ENCODE measurements at places on chromosomes 12 and 14.

GRCh38 chr12:66775871-66776270 is 97.0 kb upstream of the GRIP1 start:
- no peak for DNase-seq

DNA sequence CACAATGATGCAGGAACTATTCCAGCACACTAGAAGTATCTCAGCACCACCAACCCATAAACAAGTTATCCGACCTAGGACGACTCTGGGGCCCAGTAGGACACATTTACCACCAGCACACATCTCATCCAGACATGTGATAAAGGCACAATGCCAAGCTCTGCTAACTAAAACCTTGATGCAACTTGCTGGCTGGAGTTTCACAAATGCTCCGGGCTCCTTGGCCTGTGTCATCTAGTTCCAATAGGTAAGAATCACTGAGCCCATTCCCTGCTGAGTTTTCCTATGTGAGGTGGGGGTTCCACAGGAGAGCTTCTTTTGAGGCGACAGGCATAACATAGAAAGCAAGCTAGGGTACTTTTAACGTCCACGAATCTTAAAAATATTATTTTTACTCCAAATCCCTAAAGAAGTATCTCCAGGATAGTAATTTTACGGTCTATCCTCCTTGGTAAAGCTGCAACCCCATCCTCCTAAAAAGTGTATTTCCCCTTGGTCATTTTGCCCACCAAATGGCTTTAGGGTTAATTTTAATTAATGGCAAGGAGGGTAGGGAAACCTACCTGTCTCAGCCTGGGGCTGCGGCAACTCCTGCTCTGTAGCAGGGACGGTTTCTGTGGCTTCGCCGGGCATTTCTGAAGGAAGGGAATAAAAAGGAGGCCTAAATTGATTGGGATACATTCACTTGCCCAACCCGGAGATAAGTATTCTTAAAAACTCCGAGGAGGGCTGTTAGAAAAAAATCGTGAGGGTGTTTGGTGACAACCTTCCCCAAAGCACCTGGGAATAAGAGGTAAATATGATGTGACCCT is 1.0 kb downstream of the NACA start:
- DNase-seq: peak; percentile 71

GRCh38 chr14:88554457-88555286 is at the start of gene PTPN21:
Gene PTPN21, minus strand, starts transcription at chr14:88555007. Its CDS starts 4,590 bp downstream, at chr14:88550417.
- peak; percentile 48 for DNase-seq

DNA sequence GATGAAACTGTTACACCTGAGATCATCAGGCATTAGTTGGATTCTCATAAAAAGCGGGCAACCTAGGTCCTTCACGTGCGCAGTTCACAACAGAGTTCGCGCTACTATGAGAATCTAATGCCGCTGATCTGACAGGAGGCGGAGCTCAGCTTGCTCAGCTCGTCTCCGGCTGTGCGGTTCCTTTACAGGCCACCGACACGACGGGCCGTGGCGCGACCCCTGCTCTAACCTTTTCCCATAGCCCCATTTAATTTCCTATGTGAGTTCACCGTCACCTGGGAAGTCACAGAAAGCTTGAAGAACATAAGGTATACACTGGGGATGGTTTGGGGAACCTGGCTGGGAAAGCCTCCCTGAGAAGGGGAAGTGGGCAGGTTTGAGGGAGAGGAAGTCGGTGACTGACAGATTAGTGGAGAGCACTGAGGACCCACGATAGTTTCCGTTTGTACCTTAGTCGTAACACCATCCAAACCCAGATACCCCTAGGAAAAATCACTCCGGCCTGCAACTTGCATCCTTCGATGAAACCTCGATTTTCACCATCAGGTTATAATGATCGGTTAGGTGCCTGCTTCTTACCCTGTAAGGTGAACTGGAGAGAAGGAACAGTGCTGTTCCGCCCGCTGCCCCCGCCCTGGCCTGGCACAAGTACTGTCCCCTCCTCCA is 2.8 kb upstream of the AAAS start:
- no peak for DNase-seq

GRCh38 chr12:29734305-29734704 is 49.4 kb downstream of the TMTC1 start:
- no peak for DNase-seq

GRCh38 chr12:6340745-6341416 is 995 bp downstream of the TNFRSF1A start:
- DNase-seq: no peak

- peak; percentile 24 for DNase-seq
These were observed 43.9 kb upstream of the FBRSL1 start for GRCh38 chr12:132445884-132446632.

GRCh38 chr12:16246264-16246663 is 31.2 kb downstream of the SLC15A5 start:
- DNase-seq: no peak

DNA sequence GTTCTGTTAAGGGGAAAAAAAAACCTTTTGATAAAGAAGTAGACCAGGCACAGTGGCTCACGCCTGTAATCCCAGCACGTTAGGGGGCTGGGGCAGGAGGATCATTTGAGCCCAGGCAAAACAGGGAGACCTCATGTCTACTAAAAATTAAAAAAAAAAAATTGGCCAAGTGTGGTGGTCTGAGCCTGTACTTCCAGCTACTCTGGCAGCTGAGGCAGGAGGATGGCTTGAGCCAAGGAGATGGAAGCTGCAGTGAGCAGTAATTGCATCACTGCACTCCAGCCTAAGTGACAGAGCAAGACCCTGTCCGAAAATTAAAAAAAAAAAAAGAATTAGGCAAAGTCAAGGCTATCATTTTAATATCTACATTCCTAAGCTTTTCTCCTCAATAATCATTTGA is 124.8 kb upstream of the CPM start:
- no peak for DNase-seq

- DNase-seq: no peak
These were observed 185.6 kb downstream of the TMEM117 start for GRCh38 chr12:44021471-44021971.

- DNase-seq: no peak
These were observed 59.6 kb downstream of the MDM2 start for GRCh38 chr12:68867606-68868005.

GRCh38 chr14:100138082-100138787 is 21.2 kb downstream of the DEGS2 start:
- no peak for DNase-seq

DNA sequence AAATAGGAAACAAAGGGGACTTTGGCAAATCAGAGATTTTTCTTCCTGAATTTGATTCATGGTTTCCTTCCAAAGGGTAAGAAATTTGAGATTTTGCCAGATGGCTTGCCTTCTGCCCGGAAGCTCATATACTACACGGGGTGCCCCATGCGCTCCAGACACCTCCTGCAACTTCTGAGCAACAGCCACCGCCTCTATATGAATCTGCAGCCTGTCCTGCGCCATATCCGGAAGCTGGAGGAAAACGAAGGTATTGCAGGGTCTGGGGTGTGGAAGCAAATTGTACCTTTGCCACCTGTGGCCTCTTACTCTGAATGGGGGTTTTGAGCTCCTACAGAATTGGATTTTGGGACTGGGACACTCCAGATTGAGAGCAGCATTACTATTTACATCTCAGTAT is 63.5 kb downstream of the FRMD6 start:
- no peak for DNase-seq

DNA sequence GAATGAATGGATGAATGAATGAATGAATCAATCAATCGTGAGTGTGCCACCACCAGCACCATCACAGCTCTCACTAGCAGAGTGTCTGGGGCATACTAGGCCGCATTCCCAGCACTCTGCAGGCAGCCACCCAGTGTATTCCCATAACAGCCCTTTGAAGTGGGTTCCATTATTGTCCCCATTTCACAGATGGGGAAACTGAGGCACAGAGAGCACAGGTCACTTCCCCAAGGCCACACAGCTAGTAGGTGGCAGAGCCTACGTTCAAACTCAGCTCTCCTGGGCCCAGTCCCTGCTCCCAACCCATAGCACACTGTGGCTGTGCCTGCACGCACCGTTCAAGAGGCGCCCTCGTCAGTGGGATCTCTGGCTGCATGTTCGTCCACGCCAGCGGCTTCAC is 88.1 kb downstream of the RFLNA start:
- no peak for DNase-seq

- DNase-seq: no peak
These were observed 100.9 kb upstream of the PKP2 start for GRCh38 chr12:32997471-32997870.

- DNase-seq: no peak
These were observed 219.7 kb downstream of the TMEM121 start for GRCh38 chr14:105746124-105746514.

DNA sequence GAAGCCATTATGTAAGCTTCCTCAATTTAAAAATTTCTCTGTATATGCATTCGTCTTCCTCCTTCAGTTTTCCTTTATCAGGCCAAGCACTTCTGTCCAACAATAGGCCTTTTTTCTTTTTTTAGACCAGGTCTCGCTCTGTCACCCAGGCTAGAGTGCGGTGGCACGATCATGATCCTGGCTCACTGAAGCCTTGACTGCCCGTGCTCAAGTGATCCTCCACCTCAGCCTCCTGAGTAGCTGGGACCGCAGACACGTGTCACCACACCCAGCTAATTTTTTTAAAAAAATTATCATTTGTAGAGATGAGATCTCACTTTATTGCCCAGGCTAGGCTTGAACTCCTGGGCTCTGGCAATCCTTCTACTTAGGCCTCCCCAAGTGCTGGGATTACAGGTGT is 25.8 kb downstream of the TAOK3 start:
- no peak for DNase-seq

DNA sequence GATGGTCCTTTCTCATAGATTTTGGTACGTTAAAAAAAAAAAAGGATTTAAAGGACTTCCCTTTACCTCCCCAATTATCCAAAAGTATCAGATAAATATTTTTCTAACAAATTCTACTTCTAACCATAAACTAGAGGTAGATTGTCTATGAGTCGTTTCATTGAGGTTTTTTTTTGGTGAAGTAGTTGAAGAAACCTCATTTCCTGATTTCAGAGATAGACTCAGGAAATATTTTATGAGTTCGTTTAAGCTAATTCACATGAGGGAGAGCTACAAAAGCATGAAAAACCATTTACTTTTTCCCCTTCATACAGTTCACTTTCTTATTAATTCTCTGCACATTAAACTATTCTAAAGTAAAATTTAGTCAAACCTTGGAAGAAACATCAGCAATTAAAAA is 112.5 kb downstream of the RALGAPA1 start:
- no peak for DNase-seq

DNA sequence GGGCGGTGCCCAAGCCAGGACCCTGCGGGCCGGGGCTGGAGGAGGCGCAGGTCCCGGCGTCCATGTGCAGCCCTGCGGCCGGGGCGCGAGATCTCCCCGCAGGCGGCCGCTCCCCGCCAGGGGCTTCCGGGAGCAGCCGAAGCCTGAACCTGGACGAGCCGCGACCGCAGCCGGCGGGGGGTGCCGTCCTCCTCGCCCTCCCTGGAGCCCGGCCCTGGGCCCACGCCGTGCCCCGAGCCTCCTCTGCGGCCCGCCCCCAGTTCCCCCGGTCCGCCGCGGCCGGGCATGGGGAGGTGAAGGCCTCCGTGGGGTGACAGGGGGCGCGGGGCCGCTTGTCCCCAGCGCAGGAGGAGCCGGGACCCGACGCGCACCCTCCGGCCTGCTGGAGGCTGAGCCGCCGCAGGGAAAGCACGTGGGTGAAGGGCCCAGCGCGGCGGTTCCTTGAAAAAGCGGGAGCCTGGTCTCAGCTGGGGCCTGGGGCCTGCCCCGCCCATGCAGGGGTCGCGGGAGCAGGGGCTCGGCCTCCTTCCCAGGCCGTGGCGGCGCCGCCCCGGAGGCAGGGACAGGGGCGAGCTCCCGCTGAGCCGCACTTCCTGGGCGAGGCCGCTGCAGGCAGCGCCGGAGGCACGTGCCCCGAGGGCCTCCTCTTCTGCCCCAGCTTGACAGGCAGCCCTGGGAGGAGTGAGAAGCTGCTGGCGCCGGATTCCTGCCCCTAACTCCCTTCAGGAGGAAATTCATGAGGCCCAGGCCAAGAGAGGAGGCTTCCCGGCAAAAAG is 55.6 kb upstream of the PPP2R5C start:
- no peak for DNase-seq

GRCh38 chr14:87824266-87824665 is 168.7 kb downstream of the GALC start:
- peak; percentile 9 for DNase-seq

GRCh38 chr14:70921669-70922068 is 14.4 kb downstream of the PCNX1 start:
- DNase-seq: no peak

DNA sequence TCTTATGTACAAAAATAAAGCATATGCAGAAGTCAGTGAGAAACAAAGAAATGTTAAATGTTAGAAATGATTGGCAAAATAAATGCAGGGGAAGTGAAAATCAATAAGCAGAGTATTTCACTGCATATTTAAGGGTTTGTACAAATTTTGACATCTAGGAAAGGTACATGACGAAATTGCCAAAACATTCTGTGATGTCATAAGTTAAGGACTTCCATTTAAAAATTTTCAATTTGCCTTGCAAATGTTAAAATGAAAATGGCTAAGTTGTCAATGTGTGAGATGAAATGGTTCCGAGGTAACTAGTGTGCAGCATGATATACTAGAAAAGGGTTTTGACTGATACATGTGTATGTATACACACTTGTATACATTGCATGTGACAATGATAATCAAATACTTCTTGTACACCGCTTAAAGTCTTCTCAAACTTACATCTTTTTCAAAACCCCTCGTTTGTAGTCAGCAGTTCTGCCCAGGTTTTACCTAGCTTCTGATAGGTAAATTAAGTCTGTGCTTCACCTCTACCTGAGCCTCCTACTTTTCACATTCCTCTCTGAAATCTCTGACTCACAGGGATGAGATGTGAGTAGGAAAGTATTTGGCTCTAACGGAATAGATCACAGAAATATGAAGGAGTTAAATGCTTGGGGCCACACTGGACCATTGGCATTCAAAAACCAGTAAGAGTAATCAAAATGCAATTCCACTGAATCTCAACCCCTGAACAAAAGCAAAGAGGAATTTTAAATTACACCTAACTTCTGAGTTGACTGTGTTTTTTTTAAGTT is 442.4 kb upstream of the FOXG1 start:
- no peak for DNase-seq

- no peak for DNase-seq
These were observed 91.3 kb upstream of the USP44 start for GRCh38 chr12:95642583-95642982.

GRCh38 chr14:51852541-51852940 is 7.9 kb upstream of the GNG2 start:
- DNase-seq: no peak

GRCh38 chr12:39464976-39465695 is 22.2 kb upstream of the KIF21A start:
- DNase-seq: no peak

DNA sequence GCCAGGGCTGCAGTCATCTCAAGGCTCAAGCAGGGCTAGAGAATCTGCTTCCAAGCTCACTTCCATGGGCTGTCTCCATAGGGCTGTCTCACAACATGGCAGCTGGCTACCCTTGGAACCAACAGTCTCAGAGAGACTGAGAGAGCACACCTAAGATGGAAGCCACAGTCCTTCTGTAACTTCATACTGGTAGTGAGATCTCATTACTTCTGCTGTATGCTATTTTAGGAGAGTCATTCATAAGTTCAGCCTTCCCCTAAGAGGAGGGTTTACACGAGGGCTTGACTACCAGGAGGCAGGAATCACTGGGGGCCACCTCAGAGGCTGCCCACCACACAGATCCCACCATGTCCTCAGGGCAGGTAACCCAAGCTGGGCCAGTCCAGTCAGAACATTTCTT is 29.7 kb downstream of the ERH start:
- DNase-seq: no peak

- no peak for DNase-seq
These were observed 113.9 kb downstream of the PHLDA1 start for GRCh38 chr12:75917715-75918114.
